Activated T-cell treated with anti-CD3 and anti-CD28 coated beads for 24 hours (primary cell): ENCODE measurements at places on chromosomes 16 and 17.

GRCh38 chr17:32265192-32265923, at the start of gene RHBDL3:
RHBDL3 (plus strand) TSS chr17:32265832; CDS start chr17:32266190, 358 bp downstream.
- DNase-seq: no peak

- DNase-seq: no peak
These were observed 36.5 kb downstream of the CYTH1 start for GRCh38 chr17:78745407-78746088.

- DNase-seq: no peak
These were observed 8.8 kb upstream of the ITGA3 start for GRCh38 chr17:50047083-50047482.

DNA sequence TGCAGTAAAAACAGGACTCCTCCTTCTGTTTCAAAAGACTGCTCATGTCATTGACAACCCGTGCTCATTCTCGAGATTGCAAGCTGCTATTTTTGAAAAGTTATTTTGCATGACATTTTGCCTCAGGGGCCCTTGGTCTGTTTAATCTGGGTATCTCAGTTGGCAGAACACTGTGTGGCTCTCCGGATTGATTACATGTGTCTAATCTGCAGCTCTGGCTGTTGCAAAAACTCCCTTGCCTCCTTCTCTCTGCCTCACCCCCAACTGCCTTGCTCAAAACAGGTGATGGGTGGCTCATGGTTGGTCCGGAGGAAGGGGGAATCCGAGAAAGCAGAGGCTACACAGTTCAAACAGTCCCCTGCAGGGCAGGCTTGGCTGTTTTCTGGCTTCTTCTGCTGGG, 25.3 kb downstream of the GINS3 start:
- DNase-seq: no peak

DNA sequence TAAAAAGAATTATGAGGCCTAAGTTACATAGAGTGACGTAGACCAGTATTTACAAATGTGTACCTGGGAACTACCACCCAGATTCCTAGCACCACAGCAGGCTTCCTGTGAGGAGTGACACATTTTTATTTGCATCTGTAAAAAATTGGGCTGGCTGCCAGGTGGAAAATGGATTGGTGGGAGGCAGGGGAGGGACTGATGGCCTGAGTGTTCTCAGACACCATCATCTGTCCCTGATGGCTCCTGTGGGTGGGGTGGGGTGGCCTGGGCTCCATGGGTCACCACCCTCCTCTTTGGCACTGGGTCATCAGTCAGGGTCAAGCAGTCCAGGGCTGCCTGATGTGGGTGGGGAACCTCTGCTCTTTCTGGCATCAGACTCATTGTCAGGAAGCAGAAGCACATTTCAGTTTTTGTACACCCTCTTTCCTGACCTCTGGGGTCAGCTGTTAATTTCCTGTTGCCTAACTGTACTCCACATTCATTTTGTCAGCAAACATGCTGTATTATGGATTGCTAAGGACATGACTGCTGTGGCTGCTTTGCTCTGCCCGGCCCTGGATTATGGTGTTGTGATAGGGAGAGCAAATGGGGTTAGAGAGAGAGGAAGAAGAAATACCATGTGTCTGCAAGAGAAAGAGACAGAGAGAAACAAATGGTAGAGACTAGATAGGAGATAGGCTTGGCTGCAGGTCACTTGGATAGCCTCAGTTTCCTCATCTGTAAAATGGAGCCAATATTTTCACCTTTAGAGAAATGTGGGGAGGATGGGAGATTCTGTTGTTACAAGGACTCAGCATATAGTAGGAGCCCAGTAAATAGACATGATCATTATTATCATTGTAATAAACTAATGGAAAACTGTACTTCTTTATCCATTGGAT, 11.6 kb upstream of the MFAP4 start:
- DNase-seq: no peak

GRCh38 chr16:72536723-72537435, 364.9 kb upstream of the PMFBP1 start:
- DNase-seq: no peak

DNA sequence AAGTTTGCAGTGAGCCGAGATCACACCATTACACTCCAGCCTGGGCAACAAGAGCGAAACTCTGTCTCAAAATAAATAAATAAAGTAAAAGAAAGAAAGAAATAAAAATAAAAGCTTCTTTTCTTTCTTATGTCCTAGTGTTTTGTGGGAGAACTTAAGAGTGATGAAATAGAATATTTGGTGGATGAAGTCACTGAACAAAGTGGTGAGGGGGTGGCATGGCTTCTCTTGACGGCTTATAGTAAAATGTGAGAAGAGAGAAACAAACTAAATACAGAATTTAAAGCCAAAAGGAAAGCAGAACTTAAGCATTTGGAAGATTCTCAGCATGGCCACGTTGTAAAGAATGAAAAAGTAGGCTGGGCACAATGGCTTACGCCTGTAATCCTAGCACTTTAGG, 15.3 kb downstream of the SGF29 start:
- no peak for DNase-seq

DNA sequence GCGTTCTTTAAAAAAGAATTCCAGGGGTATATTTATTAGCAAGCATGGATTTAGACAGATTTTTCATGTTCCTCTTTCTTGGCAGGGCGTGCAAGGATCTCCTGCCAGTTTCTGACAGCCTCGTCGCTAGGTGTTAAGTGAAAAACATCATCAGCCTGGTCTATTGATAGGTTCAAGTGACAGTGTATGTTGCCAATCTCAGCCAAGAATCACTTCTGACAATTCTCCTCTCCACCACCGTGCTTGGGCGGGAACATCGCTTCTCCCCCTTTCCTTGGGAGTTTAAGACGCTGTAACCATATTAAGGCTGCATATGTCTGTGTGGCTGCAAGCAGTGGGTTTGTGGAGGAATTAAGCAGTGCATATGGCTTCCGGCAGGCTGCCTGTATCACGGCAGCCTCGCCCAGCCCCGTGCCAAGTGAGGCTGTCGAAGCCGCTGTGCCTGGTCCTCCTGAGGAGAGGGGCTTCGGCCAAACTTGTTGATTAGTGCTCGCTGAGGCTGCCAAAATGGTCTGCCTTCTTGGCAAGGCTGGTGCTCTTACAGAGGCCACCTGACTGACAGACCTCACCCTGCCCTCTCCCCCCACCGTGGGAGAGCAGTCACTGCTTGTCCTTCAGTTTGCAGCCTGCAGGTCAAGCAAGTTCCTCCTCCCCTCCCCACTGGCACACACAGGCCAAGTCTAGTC, 132.2 kb upstream of the MPHOSPH6 start:
- DNase-seq: no peak

DNA sequence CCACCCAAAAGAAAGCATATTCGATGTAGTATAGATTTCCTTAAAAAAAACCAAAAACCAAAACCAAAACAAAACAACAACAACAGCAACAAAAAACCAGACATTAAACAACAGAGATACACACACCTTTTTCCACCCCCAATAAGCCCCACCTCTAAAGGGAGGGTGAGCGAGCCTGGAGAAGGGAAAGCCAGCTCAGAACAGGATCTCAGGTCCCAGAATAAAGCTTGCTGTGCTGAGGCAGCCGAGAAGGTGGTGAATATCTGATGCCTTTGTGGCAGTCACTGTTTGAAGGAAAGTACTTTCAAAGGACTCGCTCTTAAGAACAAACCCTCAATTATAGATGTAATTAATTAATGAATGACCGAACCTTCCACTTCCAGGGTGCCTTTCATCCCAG, 470 bp downstream of the KRT23 start:
- no peak for DNase-seq

DNA sequence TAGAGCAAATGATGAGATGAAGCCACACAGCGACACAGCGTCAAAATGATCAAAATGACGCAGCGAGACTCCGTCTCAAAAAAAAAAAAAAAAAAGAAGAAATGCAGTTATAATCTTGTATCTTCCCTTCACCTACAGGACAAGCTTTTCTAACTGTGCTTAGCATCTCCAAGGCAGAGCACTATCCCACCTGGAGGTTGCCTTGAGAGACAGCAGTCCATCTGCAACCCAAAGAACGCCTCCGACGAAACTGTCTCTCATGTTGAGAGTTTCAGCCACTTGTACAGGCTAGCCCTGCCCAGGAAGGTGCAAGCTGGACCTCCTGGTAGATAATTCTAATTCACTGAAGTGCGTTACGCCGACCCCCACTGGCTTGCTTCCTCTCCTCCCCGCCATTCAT, 46.7 kb upstream of the GCSH start:
- DNase-seq: no peak

DNA sequence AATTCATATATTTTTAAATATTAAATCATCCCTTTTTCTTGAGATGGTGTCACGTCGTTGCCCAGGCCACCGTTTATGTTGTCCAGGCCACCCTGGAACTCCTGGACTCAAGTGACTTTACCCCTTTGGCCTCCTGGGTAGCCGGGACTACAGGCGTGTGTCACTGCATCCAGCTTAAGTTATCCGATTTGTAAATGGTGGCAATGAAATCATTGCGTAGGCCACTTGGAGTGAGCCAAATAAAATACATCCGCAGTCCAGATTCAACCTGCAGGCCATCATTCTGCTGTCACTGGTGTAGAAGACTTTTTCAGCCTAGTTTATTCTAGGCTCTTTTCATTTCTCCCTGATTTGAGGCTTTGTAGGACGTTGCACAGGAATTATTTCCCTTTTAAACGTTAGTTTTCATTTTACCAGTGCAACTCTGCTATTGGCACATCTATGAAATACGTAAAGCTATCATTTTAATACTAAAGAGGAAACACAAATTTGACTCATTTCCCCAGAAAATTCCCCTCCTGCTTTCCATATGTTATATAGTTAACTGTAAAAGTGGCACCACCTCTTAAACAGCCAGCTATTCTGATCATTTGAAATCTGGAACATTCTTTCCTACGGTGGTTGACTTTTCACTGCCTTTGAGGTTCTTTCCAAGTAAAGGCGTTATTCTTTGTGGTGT, 449.8 kb downstream of the MAF start:
- no peak for DNase-seq

DNA sequence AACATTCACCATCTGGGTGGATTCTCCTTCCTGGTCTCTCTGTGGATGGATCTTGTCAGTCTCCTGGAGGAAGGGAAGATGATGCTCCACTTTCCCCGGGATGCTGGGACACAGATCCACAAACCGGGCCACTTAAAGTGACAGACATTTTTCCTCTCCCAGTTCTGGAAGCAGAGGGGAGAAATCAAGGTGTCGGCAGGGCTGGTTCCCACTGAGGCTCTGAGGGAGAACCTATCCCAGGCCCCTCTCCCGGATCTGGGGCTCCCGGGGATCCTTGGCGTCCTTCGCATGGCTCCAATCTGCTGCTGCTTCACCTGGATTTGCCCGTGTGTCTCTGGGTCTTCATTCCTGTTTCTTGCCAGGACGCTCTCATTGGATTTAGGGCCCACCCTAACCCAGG, 263.1 kb upstream of the TNRC6C start:
- no peak for DNase-seq

DNA sequence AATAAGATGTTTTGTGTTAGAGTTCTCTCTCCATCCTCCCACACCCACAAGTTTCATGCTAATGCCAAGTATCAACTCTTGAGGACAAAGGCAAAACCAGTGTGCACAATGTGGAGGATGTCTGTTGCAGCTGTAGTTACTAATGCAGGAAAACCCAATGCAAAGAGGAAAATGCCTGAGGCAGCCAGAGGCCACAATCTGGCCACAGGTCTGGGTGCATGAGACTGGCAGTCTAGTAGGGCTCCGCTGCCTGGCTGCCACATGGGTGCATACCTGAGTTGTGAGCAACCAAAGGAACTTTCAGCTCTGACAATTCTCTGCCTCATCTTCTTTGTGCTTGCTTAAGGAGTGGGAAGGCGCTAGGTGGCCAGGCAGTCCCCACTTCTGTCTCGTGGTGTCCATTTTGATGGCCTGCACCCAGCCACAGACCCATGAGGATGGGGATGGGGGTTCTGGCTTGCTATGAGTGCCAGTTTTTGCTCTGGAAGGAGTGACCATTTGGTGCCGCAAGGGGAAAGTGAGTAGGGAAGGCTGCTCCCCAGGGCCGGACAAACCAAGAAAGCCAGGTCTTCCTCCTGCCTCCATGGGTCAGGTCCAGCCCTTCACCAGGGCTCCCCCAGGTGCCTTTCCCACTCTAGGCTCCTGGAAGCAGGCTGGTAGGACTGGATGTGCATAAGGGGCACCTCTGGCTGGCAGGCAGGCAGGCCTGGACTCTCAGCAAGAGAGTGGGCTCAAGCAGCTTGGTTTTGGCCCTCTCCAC, 4.2 kb upstream of the GFOD2 start:
- no peak for DNase-seq
